ENCODE measurements at places on chromosomes 1 and 21.

GRCh38 chr1:166470014-166470413 is 303.2 kb upstream of the FAM78B start:
- no peak for DNase-seq

DNA sequence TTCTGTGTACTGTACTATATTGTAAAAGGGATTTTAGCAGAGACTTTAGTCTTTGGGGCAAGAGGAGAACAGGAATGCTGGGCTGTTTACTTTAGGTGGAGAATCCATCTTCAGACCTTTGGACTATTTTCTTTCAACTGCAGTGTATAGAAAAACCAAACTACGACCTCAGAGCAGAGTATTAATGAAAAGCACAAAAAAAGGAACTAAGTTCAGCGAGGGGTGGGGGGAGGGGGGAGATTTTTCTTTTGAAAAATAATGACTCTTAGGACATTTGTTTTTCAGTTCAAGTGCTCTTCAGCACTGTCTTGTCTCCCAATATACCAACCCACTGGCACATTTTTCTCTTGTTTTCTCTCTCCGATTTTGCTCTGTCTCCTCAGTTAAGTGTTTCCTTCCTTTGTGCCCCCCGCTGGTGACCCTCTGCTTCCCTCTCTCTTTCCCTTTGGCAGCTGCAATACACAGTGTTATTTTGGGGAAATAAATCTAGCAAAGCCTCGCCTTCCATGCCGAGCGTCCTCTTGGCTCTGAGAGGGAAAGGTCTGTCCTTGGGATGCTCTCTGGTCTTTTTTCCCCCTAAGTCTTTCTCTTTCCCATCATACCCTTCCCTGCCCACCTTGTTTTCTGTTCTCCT is 44.8 kb downstream of the ACP6 start:
- no peak for DNase-seq

GRCh38 chr1:218604217-218604616 is 259.1 kb downstream of the TGFB2 start:
- DNase-seq = no peak

- DNase-seq = no peak
Measured at GRCh38 chr1:192489748-192490147, 85.8 kb upstream of the RGS1 start.

DNA sequence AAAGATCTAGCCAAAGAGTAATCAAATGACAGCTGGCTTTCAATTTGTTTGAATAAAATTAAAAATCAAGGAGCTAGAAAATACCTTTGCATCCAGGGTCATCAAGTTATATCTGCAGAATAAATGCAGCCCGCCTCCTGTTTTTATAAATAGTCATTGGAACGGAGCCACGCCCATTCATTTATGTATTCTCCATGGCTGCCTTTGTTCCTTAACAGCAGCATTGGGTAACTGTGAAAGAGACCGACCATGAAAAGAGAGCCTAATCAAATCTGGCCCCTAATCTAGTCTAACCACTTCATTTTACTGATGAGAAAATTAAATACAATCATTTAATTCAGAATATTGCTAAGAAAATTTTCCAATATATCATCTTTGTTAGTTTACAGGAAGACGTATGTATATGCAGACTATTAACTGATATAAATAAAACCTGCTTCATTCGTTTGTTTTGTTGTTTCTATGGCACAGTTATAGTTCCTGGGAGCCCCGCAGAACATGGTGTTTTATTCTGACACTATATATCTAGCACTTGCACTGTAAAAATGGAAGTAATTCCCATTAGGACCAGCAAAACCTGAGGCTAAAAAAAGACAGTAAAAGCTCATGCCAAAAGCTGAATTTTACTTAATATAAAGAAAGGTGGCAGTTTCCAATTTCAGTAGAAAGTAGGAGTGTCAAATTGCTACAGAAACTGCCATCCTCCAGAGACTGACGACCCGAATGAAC is 111.8 kb upstream of the PALMD start:
- DNase-seq = no peak

GRCh38 chr1:186091222-186091720 is 283.8 kb downstream of the TPR start:
- no peak for DNase-seq

All from activated CD4-positive, alpha-beta T cell treated with anti-CD3 and anti-CD28 coated beads for 24 hours (primary cell).